ENCODE measurements at places on chromosomes 11 and 22. TPM values are rescaled to one million over a fixed set of nuclear protein-coding genes. Genes with fewer than 3 reads are reported as not detected.

NUP160 gene
- 67.0 TPM for total RNA-seq

NAV2 gene
- 2.1 TPM for total RNA-seq

IFITM1 gene
- 90.0 TPM for total RNA-seq

KCNE3 gene
- not detected for total RNA-seq

CNGA4 gene
- 1.2 TPM for total RNA-seq

MOGAT2 gene
- not detected for total RNA-seq

GDPD4 gene
- not detected for total RNA-seq

UBQLNL gene
- 0.47 TPM for total RNA-seq

BIRC2 gene
- 56.9 TPM for total RNA-seq

KRTAP5-2 gene
- not detected for total RNA-seq

SLC15A3 gene
- 14.9 TPM for total RNA-seq

ADAMTS8 gene
- total RNA-seq: not detected

CSF2RB gene
- total RNA-seq: 0.41 TPM

IGSF9B gene
- 16.1 TPM for total RNA-seq

LRRC10B gene
- total RNA-seq: not detected

DNA sequence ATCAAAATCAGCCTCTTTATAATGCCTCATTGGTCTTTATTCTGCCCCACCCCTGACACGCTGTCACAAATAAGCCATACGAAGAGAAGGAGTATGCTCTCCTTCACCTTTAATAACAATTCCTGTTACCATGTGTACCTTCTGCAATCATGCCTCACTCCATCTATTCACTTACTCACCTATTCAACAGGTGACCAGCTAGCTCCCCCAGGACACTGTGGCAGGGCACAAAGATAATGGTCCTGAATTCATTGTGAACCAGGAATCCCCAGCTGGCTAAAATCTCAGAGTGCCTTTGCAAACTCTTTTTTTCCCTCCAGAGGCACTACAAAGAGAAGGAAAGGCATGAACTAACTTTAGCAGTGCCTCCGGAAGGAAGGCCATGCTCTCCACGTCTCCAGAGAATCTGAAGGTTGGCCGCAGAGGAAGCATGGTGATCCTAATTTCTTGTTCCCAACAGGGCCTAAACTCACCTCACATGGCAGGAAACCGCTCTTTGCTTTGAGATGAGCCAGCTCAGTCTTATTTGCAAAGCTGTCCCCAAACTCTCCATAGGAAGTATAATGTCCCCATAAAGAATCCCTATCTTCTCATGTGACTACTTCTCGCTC lies 590.3 kb downstream of the BUD13 start:
- no peaks in the 10 kb centered on the region for H3K4me1 ChIP-seq
- H3K27ac ChIP-seq: no peak overlapping the region
- DNase-seq: no peak
- peaks cover 13% of the 10 kb centered on the region for H3K27me3 ChIP-seq
- H3K36me3 ChIP-seq: no peaks in the 10 kb centered on the region

- H3K36me3 ChIP-seq: peaks cover 17% of the 10 kb centered on the region
- H3K4me3 ChIP-seq: peak overlapping the region; percentile 99
- H3K27ac ChIP-seq: peak overlapping the region; percentile 100
- no peaks in the 10 kb centered on the region for H3K27me3 ChIP-seq
- peaks cover 54% of the 10 kb centered on the region for H3K4me1 ChIP-seq
These were observed 770 bp upstream of the TSG101 start for GRCh38 chr11:18527512-18527911.

- peaks cover 2% of the 10 kb centered on the region for H3K4me1 ChIP-seq
- H3K36me3 ChIP-seq: no peaks in the 10 kb centered on the region
- H3K27me3 ChIP-seq: no peaks in the 10 kb centered on the region
- H3K4me3 ChIP-seq: no peak overlapping the region
- DNase-seq: no peak
These were observed 1130.4 kb downstream of the LRRC4C start for GRCh38 chr11:40328890-40329614.

DNA sequence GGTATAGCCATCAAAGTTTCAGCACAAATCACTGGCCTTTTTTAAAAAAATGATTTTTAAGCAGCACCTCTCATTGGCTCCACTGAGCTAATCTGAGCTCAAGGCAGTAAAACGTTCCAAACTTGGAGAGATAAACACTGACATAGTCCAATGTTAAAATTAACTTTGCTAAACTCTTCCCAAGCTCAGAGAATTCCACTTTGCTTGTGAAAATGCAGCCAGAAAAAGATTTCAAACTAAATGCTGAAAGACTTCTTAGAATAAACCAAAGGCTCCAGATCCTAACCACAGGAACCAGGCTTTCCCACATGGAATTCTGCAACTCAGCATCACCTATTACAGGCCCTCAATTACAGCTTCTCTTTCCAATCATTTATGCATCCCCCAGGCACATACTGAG lies 84.7 kb upstream of the GDPD4 start:
- peaks cover 4% of the 10 kb centered on the region for H3K36me3 ChIP-seq
- no peak overlapping the region for H3K27ac ChIP-seq
- DNase-seq: no peak
- H3K4me1 ChIP-seq: peaks cover 2% of the 10 kb centered on the region

DNA sequence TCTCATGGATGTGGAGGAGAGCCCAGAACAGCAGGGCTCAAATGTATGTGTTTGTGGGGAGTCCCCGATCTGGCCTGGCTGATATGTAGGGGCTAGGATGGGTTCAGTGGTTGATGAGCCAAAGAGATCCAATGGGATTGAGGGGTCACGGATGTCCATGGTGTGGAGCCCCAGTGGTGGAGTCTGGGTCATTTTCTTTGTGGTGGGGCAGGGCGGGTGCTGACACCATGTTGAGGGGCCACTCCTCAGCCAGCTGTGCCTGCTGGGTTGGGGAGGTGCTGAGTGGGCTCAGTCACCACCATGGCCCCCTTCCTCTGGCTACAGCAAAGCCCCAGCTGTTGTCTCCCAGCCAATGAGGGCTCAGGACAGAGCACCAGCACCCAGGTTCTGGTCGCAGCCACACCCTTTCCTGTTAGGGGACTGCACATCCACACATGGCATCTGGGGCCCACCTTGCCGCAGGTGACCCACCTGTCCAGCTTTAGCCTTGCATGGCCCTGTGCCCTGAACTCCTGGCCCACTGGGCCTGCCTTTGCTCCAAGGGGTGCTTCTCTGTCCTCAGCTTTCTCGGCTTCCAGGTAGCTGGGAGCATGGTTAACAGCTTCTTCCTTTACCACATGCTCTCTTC lies 3.2 kb upstream of the GNAZ start:
- H3K4me3 ChIP-seq: no peak overlapping the region
- H3K36me3 ChIP-seq: no peaks in the 10 kb centered on the region
- peak overlapping the region; percentile 78 for H3K27ac ChIP-seq

GRCh38 chr11:124474079-124474478 lies 28.6 kb upstream of the OR8B8 start:
- no peaks in the 10 kb centered on the region for H3K4me1 ChIP-seq
- H3K27ac ChIP-seq: no peak overlapping the region
- H3K36me3 ChIP-seq: no peaks in the 10 kb centered on the region
- DNase-seq: no peak
- H3K4me3 ChIP-seq: no peak overlapping the region
- H3K27me3 ChIP-seq: peaks cover 24% of the 10 kb centered on the region

GRCh38 chr11:75000975-75001354 lies 12.2 kb downstream of the NEU3 start:
- no peak overlapping the region for H3K27ac ChIP-seq
- no peaks in the 10 kb centered on the region for H3K36me3 ChIP-seq
- no peak for DNase-seq

DNA sequence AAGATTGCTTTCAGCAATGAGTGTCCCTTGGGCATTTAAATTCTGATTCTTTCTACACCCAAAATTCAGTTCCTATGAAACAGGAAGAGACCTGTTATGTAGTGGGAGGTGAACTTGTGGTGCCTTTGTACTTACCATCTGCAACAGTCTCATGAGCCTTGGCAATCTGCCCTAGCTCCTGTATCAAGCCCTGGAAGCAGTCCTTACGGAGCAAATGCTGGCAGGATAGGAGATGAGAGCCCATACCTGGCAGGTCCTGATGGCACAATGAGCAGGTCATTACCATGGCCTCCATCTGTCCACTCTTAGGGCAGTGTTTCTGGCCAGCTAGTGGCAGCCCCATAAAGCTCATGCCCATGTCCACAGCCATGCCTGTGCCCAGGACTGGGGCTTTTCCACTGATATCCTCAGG lies 10.8 kb downstream of the TRIM66 start:
- peaks cover 42% of the 10 kb centered on the region for H3K36me3 ChIP-seq
- no peaks in the 10 kb centered on the region for H3K27me3 ChIP-seq
- no peaks in the 10 kb centered on the region for H3K4me1 ChIP-seq
- no peak overlapping the region for H3K4me3 ChIP-seq
- no peak for DNase-seq

- H3K4me3 ChIP-seq: no peak overlapping the region
- no peak for DNase-seq
- H3K27ac ChIP-seq: no peak overlapping the region
- H3K36me3 ChIP-seq: peaks cover 2% of the 10 kb centered on the region
- no peaks in the 10 kb centered on the region for H3K4me1 ChIP-seq
These were observed 693.7 kb downstream of the OPCML start for GRCh38 chr11:132838627-132839026.

- peak; percentile 53 for DNase-seq
- H3K36me3 ChIP-seq: peaks cover 1% of the 10 kb centered on the region
- no peaks in the 10 kb centered on the region for H3K4me1 ChIP-seq
- H3K27ac ChIP-seq: no peak overlapping the region
These were observed 261.0 kb downstream of the BRD1 start for GRCh38 chr22:49566693-49567092.

- H3K27ac ChIP-seq: peak overlapping the region; percentile 89
- H3K27me3 ChIP-seq: no peaks in the 10 kb centered on the region
- H3K4me1 ChIP-seq: peaks cover 28% of the 10 kb centered on the region
- DNase-seq: peak; percentile 51
These were observed 30.4 kb downstream of the RTN4R start for GRCh38 chr22:20237480-20238440.

DNA sequence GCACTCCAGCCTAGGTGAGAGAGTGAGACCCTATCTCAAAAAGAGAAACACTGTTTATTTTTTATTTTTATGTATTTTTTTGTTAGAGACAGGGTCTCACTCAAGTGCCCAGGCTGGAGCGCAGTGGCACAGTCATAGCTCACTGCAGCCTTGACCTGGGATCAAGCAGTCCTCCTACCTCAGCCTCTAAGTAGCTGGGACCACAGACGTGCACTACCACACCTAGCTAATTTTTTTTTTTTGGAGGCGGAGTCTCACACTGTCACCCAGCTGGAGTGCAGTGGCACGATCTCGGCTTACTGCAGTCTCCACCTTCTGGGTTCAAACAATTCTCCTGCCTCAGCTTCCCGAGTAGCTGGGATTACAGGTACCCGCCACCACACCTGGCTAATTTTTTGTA lies 6.4 kb downstream of the RBX1 start:
- no peak for DNase-seq
- peaks cover 39% of the 10 kb centered on the region for H3K4me1 ChIP-seq
- peaks cover 2% of the 10 kb centered on the region for H3K36me3 ChIP-seq
- H3K4me3 ChIP-seq: no peak overlapping the region
- no peak overlapping the region for H3K27ac ChIP-seq

Data from naive thymus-derived CD8-positive, alpha-beta T cell (primary cell).